ENCODE measurements at places on chromosomes 2 and 18.

GRCh38 chr2:9800975-9801726, 42.1 kb upstream of the TAF1B start:
- DNase-seq: no peak

DNA sequence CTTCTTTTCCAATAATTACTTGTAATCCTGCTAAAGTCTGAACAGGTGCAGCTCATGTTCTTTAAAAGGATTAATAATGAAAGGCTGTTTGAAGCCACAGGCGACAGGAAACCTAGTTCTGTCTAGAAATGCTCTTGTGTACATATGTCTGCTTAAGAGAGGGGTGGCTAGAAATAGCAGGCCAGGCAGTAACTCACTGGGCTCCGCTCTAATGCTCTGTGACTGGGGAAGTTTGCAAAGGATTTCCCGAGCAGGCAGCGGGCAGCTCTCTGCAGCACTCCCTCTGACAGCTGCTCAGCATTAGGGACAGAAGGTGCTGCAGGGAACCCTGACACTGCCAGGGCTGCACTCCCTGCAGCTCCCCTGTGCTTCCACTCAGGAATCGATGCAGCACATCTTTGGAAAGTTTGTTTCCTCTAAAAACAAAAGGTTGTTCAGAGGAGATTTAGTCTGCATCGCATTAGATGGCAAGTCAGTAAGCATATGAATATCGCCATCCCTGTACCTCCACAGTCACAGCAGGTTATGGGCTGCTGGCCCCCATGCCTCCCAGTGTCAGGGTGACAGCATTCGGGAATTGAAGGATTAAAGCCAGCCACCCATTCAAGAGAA, 33.1 kb upstream of the TTC39C start:
- DNase-seq: no peak

- no peak for DNase-seq
Observed at GRCh38 chr2:151472966-151473365, 63.3 kb downstream of the RIF1 start.

GRCh38 chr2:57906152-57906732, 140.4 kb upstream of the VRK2 start:
- no peak for DNase-seq

DNA sequence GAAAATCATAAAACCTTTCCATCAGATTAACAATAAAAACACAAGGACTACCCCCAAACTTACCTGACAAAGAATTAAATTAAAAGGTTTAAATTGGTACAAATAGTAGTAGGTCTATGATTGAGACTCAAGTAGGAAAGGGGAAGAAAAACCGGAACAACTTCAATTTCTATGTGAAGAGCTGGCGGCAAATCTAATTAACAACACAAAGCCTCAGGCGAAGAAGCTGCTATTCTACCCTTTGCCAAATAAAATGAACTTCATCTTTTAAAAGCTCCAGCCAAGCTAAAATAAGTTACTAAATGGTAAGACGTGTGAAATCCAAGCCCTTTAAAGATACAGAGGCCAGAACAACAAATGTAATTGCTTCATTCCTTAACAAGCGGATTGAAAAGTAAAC, 146.5 kb downstream of the DLGAP1 start:
- no peak for DNase-seq

GRCh38 chr2:79750321-79750720, 237.5 kb downstream of the CTNNA2 start:
- DNase-seq: no peak

DNA sequence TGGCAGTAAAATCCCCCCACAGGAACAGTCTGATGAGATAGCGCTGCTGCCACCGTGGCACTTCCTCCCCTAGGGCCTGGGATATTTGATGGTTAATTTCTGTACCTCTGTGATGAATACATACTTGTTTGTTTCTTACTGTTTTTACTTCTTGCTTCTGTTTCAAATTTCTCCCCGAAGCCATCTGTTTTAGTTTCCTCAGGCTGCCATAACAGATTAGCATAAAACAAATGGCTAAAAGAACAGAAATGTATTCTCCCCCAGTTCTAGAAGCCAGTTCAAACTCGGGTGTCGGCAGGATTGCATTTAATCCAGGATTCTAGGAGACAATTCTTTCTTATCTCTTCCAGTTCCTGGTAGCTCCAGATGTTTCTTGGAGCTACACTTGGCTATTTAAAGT, 435.9 kb downstream of the DSEL start:
- DNase-seq: no peak

DNA sequence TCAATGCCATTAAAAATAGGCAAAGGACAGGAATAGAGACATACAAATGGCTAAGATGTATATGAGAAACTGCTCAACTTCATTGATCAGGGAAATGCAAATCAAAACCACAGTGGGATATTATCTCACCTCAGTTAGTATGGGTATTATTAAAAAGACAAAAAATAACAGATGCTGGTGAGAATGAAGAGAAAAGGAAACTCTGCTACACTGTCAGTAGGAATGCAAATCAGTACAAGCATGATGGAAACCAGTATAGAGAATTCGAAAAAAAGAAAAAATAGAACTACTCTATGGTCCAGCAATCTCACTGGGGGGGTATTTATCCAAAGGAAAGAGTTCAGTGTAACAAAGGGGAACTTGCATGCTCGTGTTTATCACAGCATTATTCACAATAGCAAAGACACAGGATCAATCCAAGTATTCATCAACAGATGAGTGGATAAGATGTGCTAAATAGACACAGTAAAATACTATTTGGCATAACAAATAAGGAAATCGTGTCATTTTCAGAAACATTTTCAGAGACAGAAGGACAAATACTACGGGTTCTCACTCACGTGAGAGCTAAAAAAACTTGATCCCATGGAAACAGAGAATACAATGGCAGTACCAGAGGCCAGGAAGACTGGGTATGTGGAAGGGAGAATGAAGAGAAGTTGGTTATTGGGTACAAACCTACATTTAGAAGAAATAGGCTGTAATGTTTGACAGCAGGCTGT, 60.6 kb downstream of the CCDC74A start:
- DNase-seq: no peak

DNA sequence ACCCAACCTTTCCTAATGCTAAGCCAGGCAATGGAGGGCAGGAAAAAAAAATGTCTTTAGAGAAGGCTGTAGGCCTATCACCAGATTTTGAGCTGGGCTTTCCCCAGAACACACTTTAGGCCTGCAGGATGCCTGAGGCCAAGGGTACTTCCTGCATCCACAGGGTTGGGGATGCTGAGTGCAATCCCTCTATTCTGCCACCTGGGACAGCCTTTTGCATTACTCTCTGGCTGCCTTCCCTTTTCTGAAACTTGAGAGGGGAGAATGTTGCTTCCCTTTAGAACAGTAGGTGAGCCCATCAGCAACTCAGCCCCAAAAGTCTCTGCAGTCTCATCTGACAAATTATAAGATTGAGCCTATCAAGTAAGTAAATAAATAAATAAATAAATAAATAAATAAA, 195.2 kb downstream of the SLC8A1 start:
- no peak for DNase-seq

- no peak for DNase-seq
Observed at GRCh38 chr2:24594283-24594682, 103.2 kb downstream of the NCOA1 start.

DNA sequence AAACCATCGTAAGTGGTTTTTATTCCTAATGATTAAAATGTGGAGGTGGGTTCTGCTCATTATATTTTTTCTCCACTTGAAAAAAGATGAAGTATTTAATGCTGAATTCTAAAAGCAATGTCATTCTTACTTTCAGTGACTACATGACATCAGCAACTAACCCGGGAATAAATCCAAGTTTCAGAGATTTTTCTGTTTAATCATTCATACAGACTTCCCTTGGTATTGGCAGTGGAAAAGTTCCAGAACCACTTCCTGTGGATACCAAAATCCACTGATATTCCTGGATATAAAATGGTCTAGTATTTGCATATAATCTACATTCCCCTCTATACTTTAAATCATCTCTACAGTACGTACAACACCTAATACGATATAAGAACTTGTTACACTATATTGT, 128.6 kb downstream of the ZNF532 start:
- no peak for DNase-seq

GRCh38 chr2:10631405-10631804, 58.4 kb downstream of the NOL10 start:
- DNase-seq: no peak

DNA sequence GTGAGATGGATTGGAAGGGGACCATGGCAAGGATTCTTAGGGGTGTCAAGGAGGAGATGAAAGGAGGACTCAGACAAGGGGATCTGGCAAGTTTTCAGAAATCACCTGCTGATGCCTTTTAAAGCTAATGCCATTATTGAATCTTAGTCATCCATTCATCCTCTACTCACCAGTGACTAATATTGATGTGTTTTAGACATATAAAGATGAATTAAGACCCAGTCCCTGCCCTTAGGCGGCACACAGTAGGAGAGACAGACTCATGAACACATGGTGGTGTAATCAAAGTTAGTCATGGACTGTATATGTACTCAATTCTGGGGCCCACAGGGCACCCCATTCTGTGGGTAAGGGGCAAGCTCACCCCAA, 56.5 kb upstream of the ATL2 start:
- DNase-seq: no peak

- no peak for DNase-seq
Observed at GRCh38 chr2:137208431-137208891, 443.1 kb downstream of the THSD7B start.

DNA sequence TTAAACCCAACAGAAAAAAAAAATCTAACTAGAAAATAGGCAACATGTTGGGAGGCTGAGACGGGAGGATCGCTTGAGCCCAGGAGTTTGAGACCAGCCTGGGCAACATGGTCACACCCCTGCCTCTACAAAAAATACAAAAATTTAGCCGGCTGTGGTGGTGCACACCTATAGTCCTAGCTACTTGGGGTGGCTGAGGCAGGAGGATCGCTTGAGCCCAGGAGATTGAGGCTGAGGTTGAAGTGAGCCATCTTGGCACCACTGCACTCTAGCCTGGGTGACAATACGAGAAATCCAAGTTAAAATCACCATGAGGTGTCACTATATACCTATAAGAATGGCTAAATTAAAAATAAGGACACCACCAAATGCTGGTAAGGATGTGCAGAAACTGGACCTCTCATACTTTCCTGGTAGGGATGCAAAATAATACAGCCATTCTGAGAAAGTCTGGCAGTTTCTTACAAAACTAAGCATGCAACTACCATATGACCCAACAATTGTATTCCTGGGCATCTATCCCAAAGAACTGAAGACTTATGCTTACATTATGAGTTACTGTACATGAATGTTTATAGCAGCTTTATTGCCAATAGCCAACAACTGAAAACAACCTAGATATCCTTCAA, 2.2 kb downstream of the SEPTIN10 start:
- DNase-seq: no peak

GRCh38 chr2:206989311-206989710, 50.0 kb downstream of the CPO start:
- DNase-seq: no peak

GRCh38 chr2:68456198-68456597, 10.9 kb downstream of the FBXO48 start:
- no peak for DNase-seq

DNA sequence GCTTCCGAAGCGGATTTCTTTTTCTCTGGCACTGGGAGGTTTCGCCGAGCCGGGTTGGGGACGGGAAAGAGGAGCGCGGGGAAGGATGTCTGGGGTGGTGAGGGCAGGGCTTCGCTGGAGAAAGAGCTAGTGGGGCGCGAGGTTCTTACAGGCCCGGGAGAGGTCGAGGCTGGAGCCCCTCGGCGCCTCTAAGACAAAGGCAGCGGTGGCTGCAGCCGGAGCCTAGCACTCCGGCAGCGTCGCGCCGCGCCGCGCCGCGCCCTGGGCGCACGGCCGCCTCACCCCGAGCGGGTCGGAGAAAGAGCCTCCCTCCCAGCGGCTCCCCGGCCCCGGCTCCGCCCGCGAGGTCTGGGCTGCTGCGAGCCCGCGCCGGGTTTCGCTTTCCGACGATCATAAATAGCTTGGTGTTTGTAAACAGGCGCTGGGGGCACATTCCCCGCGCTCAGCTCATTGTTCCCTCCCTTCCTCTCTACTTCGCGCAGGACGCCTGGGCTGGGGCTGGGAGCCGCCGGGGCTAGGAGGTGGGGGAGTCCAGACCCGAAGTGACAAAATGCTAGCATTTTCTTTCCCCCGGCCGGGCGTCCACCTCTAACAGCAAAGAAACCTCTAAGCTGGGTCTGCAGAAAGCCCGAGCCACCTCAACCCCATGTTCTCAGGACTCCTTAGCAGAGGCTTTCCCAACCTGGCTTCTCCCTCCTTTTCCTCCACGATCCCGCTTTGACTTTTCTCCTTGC, 813 bp upstream of the MEIS1 start:
- DNase-seq: no peak

DNA sequence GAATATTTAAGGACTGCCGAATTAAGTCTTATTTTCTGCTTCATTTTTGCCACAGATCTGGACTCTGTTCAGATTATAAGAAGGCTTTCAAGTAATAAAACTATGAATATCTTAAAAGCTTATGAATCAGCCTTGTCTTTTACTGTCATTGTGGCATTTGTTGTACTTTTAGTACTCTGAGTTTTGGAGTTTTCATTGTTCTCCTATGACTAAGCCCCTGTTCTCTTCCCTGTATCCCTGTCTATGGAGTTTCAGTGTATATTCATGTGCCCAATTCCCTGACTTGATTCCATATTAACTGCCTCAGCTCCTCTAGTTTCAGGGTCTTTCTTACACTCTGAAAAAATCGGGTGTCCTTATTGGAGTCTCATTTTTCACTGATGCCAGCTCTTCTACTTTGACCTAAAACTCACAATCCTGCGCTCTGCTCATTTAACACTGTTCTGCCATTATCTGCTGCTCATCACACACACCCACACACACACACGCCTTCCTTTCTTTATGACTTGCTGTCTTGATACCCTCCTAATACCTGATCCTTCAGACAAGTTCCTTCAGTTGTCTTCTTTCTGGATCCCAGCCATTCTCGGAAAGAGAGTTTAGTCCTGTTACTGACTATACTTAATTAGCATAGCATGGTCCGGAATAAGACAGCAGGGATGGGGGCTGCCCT, 511.8 kb downstream of the CPS1 start:
- DNase-seq: no peak

DNA sequence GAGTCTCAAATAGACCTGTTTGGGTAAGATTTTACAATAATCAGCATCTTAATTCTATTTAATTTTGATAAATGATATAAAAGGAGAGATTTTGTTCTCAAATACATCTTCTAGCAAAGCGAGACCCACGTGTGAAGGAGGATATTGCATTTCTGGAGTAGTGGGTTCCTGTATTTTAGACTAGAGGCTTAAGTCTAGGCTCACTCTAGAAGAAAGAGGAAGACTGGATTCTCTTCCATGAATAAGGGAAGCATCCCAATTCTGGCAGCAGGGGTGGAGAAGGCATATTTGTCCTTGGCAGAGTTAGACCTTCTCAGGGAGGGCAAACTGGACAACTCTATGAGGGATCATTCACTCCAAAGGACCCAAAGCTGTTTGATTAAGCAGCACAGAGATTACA, 11.3 kb upstream of the FAM228A start:
- DNase-seq: no peak
